ENCODE measurements at places on chromosomes 7 and 10.
A peak's percentile ranks its signal among the peaks of the same experiment; 100 is the strongest.

GRCh38 chr10:6200734-6201515 is 1.8 kb upstream of the PFKFB3 start:
- peak; percentile 23 for DNase-seq

- DNase-seq = no peak
Measured at GRCh38 chr10:113613427-113613826, 50.4 kb downstream of the NRAP start.

- DNase-seq = no peak
Measured at GRCh38 chr7:51639661-51640334, 323.2 kb upstream of the COBL start.

GRCh38 chr10:60488111-60488669 is 98.5 kb upstream of the ANK3 start:
- DNase-seq = no peak

DNA sequence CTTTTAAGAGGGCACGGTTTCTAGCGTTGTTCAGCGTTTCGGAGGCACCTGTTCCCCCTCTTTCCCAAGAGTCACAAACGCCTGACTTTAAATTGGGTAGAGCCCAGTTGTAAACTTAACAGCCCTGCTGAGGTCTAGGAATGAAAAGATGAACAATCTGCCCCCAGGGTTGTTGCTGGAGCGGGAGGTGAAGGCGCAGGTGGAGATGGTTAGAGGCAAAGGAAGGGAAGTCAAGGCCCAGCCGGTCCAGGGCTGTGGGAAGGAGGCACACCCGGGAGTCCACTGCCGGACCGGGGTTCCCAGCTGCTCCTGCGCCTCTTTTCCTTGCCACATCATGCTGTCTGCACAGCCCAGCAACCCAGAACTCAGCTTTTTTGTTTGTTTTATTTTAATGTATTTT is 770 bp downstream of the PRXL2A start:
- no peak for DNase-seq

DNA sequence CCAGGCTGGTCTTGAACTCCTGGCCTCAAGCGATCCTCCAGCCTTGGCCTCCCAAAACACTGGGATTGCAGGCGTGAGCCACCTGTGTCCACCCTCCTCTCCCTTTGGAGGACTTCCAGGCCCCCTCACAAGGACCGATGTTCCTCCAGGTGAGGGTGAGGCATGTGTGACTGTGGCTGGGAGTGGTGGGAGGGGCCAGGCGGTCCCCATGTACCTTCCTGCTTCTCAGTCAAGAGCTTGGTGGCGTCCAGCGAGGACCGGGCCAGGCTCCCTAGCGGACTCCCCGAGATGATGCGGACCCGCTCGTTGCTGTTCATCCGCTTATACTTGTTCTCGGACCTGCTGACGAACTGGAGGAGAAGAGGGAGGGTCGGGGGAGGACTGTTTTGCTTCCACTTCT is 70.9 kb upstream of the GNA12 start:
- no peak for DNase-seq

DNA sequence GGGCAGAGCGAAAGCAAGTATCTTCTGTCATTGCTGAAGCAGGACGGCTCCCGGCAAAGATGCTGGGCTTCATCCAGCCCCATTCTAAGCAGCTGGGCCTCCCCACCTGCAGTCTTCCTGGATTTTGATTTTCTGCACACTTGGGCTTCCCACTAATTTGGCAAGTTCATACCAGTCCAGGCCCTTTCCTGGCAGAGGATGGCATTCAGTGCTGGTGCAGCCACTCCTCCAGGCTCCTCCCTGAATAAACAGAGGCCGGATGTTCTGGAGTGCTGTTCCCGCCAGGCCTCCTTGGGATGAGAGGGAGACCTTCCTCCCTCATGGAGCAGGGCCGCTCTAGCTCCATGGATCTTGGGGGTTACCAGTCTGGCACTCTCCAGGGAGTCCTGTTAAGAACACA is 3.4 kb downstream of the BAG3 start:
- DNase-seq = no peak

DNA sequence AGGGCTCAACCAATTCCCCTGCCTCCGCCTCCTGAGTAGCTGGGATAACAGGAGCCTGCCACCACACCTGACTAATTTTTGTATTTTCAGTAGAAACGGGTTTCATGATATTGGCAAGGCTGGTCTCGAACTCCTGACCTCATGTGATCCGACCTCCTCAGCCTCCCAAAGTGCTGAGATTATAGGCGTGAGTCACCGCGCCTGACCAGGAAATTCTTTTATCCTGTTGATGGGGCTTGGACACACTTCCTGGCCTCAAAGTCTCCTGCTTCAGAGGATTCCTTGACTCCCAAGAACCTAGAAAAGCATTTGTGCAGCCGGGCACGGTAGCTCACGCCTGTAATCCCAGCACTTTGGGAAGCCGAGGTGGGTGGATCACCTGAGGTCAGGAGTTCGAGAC is 16.2 kb downstream of the ZNF425 start:
- DNase-seq = no peak

GRCh38 chr10:98489561-98490481 is 43.1 kb upstream of the HPS1 start:
- no peak for DNase-seq

- DNase-seq = no peak
Measured at GRCh38 chr10:53361281-53361680, 588.7 kb upstream of the MBL2 start.

- DNase-seq = no peak
Measured at GRCh38 chr10:108990441-108990840, 932.9 kb downstream of the XPNPEP1 start.

GRCh38 chr7:92053312-92053711 is 81.0 kb downstream of the CYP51A1 start:
- no peak for DNase-seq

DNA sequence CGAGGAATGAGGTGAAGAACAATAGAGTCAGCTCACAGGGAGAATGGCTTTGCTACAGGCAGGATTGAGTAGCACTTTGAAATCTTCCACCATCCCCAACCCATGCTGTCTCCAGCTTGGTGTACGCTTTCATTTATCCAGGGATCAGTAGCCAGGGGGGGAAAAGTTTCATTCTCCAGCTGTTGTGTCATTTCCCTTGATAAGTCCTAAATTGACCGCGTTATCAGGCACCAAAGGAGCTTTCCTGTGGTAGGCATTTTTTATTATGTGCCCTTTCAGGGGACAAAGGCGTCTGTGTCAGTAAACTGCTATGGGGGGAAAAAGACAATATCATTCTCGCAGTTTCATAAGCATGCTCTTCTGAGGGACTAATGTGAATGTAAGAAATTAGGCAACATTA is 106.6 kb upstream of the YAE1 start:
- no peak for DNase-seq

GRCh38 chr10:9800011-9800410 is 1217.7 kb upstream of the CELF2 start:
- DNase-seq = no peak

- no peak for DNase-seq
Measured at GRCh38 chr10:125165584-125166573, 5.5 kb upstream of the CTBP2 start.

GRCh38 chr10:126736727-126737126 is 66.2 kb upstream of the C10orf90 start:
- peak; percentile 78 for DNase-seq

GRCh38 chr10:34859170-34859569 is 44.1 kb upstream of the PARD3 start:
- DNase-seq = peak; percentile 20

DNA sequence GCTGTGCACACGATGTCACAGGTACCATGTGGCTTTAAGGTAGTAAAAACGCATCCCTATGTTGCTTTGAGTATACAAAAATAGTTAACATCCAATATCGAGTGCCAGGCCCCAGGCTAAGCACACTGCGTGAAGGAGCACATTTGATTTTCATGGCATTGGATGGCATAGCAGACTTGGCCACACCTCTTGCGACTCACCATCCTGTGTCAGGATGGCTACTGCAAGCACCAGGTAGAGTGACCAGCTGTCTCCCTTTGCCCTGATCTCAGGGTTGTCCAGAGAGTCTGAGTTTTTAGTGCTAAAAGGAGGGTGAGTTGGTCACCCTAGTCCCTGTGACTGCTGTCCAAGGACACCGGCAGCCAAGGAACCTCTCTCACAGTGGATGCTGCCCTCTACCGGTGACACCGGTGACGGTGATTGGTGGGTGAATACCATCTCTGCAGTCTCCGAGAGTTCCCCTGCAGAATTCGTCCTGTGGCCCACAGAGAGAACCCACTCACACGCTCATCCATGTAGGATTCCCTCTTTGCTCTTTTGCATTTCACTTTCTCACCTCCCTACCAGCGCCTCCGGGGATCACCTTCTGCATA is 76.1 kb downstream of the BICC1 start:
- DNase-seq = no peak

- no peak for DNase-seq
Measured at GRCh38 chr7:134193240-134193639, 66.1 kb downstream of the LRGUK start.

DNA sequence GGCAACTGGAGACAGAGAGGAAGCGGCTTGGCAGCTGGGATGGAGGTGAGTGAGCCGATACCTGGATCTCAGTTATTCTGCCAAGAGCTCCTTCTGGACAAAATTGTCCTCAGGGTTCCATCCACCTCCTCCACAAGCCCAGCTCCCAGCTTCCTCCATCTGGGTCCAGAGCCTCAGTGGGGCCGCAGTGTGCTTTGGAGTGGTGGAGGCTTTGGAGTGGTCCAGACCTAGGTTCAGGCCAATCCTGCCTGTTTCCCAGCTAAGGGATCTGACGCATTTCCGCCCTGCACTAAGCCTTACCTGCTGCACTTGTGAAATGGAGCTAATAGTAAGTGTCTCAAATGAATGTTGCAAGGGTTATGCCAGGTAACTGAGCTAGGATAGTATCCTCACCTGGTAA is 355.7 kb upstream of the SHH start:
- no peak for DNase-seq

- DNase-seq = no peak
Measured at GRCh38 chr7:29009947-29010346, 51.8 kb upstream of the TRIL start.

- DNase-seq = peak; percentile 17
Measured at GRCh38 chr10:67772894-67773511, 65.0 kb downstream of the DNAJC12 start.

- DNase-seq = no peak
Measured at GRCh38 chr10:121053151-121053550, 202.0 kb downstream of the WDR11 start.

- no peak for DNase-seq
Measured at GRCh38 chr10:104435822-104436221, 82.2 kb downstream of the CFAP58 start.

DNA sequence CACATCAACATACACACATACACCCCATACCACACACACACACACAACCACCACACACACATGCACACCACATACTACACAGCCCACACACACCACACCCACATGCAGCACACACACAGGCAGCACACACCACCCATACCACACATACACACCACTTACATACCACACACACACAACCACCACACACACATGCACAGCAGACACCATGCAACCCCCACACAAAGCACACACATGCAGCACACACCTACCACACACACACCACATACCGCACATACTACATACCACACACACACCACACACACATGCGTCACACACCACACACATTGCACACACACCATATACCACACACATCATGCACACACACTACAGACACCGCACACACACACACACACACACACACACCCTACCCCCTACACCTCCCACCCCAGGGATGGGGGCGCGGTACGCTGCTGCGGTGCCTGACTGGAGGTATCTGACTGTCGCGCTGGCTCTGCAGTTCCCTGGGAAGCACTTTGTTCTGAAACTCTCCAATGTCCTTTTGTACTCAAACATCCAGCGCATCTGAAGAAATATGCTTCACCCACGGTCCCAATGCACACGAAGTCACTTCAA is 5.4 kb upstream of the TRPV6 start:
- DNase-seq = no peak

DNA sequence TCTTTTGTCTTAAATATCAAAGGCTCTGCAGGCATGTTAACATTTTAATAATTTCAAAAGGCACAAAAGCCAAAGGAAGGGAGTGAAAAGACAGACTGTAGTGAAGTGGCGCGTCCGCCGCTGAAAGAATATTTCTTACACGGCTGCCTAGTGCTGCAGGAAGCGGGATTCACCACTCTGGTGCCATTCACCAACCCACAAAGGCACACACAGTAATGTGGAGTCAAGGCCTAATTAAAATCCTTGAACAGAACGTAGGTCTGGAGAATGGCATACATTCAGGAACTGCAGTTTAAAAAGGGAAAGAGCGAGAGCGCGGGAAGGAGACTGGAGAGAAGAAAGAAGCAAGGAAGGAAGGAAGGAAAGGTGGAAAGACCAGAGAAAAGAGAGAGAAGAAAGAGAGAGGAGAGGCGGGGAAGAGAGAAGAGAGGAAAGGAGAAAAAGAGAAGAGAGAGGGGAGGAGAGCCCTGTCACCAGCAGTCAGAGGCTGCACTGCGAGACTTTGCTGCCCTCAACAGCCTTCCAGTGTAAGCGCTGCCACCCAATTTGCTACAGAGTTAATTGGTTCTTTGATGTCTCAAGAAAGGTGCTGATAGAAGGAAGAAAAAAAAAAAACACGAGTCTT is 554.0 kb downstream of the MDFIC start:
- no peak for DNase-seq

DNA sequence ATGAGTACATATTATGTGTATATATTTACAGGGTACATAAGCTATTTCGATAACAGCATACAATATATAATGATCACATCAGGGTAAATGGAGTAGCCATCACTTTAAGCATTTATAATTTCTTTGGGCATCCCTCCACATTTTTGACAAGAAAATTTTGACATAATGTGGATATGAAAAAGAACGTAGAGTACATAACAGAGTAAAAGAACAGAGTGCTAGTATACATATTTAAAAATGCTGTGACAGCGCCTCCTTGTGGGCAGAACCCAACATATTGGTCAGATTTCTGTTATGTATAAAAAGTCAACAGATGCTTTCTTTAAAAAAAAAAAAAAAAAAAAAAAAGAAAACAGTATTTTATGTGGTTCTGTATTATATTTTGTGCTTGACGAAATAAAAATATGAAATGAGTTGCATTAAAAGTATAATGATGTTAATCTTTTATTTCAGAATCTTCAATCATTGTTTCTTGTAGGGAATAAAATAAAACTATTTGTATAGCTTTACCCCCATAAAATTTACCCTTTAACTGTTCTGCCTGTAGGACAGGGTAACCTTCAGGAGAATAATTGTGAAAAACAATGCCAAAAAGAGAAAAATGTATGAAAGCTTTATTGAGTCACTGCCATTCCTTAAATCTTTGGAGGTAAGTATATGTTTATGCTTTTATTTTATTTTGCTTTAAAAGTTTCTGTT is 18.3 kb upstream of the HBP1 start:
- DNase-seq = peak; percentile 74

- no peak for DNase-seq
Measured at GRCh38 chr10:58360412-58361004, 24.7 kb upstream of the TFAM start.

DNA sequence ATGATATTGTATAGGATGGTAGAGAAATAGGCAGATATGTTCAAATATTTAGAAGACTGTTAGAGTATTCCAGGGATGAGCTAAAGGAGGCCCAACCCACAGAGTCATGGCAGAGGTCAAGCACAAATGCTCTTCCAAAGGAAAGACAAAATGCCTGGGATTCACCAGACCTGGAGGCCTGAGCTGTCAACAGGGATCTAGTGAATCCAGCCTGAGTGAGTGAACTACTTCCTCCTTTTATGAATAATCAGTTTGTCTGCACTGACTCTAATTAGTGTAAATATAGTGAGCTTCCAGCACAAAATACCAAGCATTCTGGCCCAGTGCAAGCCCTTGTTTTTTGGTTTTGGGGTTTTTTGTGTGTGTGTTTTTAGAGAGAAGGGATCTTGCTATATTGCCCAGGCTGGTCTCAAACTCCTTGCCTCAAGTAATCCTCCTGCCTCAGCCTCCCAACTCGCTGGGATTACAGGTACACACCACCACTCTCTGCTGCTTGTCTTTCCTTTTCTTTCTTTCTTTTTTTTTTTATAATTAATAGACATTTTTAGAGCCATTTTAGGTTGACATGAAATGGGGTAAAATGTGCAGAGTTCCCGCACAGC is 244.4 kb downstream of the SKIDA1 start:
- no peak for DNase-seq
